Urinary bladder (tissue), 4 donors: ENCODE measurements at places on chromosomes 1 and 21. TPM values are rescaled to one million over a fixed set of nuclear protein-coding genes. Genes with fewer than 3 reads are reported as not detected.

Gene DYNLT5
- total RNA-seq, result 6.8 TPM

Gene DAP3
- total RNA-seq, result 57.3 TPM

Gene NR5A2
- 9.0 TPM for total RNA-seq

Gene ADGRL4
- 28.9 TPM for total RNA-seq

- DNase-seq, result no peak
Measured at GRCh38 chr1:183467687-183468086, 4.6 kb upstream of the SMG7 start.

- DNase-seq, result no peak
Measured at GRCh38 chr1:154821083-154821482, 49.0 kb downstream of the KCNN3 start.

DNA sequence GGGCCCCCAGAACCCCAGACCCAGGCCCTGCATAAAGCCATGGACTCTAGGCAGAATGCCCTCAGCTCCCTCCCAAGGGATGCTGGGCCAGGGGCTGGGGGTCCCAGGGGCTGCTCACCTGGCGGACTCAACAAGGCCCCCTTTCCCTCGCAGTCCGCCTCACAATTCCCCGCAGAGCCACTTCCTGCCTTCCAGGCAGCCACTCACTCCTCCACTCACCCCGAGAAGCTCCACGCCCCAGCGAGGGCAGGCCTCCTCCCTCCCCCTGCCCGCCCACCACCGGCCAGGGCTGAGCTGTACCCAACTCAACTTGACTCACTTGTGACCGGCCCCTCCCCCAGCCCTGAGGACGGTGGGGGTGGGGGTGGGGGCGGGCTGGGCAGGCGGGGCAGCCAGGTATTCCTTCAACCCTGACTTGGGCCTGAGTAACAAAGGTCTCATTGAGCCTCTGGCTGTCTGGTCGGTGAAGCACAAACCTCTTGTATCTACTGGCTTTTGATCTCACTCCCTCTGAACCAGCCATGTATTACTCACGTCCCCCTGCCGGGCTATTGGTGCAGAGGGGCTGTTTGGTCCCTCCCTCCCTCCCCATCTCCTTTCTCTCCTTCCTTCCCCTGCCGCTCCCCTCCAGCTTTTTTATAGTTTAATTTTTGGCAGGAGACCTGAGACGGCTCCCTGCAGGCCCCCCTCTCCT, 5.9 kb downstream of the BLACAT1 start:
- no peak for DNase-seq

GRCh38 chr1:99579691-99580172, 66.2 kb upstream of the PALMD start:
- DNase-seq, result no peak

DNA sequence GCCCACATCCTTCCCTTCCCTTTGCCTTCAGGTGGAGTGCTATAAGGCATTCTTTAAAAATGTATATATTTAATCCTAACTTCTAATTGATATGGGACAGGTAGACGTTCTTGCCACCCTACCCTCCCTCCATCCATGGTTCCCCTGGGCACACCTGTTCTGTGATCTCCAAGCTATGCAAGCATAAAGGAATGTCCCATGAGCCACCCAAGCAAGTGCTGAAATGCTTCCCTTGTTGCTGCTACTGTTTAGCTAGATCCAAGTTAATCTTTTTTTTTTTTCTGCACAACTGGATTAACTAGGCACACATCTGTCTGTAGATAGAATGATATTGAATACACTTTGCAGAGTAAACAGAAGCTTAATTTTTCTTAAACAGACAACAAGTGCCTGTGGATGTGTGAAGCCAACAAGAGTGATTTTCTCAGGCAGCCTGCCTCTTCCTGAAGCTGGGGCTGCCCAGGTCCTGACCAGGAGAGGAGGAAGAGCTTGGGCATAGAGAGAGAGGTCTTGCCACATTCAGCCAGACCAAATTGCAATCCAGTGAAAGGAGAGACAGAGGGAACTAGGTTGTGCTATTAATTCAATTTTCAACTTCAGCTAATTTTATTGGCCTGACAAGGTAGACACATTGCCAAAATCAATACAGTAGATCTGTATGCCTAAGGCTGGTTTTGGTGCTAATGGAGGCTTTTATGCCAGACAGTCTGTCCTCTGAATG, 28.2 kb upstream of the ATP1B1 start:
- no peak for DNase-seq

DNA sequence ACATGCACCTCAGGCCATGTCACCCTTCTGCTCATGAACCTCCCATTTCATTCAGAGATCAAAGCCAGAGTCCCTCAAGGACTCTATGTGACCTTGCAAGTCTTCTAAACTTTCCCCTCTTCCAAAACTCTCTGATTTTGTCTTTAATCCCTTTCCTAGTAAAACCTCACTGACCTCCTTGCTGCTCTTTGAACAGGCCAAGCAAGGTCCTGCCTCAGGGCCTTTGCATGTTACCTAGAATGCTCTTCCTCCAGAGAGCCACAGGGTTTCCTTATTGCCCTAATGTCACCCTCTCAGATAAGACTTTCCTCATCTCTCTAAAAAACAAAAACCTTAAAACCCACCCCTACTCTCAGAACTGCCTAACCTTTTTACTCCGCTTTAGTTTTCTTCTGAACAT, 26.6 kb downstream of the IL23R start:
- DNase-seq, result no peak
